GOT3 (cell line): ENCODE measurements at places on chromosomes 11 and 22.

DNA sequence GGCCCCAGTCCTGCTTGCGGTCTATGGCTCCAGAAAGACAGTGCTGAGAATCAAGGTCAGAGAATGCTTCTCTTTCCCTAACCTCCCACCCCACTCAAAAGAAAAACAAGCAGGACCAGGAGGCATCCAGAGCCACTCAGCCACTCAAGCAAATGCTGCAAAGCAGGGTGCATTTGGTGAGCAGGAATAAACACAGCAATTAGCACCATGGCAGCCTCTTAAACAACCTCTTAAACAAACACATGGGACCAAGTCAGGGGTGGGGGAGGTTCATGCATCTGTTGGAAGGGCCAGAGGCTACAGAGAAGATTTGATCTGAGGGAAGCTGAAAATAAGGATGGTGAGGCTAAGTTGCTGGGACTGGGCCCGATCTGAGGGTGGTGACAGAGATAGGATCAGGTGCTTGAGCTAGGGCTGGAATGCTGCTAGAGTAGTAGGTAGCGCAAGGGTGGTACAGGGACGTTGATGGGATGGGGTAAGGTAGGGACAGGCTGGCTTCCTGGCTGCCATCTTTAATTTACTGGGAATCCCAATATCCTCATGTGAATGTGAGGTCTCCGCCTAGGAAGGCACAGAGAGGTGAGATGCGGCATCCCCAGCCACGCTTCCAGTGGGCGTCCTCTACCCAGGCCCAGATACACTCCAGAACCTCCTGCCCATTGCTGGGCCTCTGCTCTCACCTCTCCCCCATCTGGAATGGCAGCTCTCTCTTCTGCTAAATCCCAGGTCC, 26.6 kb upstream of the LMO1 start:
- DNase-seq: no peak

DNA sequence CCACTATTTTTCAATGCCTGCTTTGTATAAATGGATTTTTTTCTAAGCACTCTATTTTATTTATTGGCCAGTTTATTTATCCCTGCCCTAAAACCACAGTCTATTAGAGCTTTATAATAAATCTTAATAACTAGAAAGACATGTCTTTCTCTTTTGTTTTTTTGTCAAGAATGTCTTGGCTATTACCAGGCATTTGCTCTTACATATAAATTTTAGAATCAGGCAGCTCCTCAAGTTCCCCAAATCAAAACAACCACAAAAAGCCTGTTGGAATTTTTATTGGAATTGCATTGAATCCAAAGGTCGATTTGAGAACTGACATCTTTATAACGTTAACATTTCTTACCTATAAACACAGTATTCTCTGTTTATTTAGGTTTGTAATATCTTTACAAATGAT, 85.8 kb upstream of the SC5D start:
- no peak for DNase-seq

- no peak for DNase-seq
Observed at GRCh38 chr22:19126309-19127273, 4.4 kb upstream of the DGCR2 start.

- no peak for DNase-seq
Observed at GRCh38 chr11:119745112-119745511, 16.1 kb upstream of the NECTIN1 start.

- DNase-seq: no peak
Observed at GRCh38 chr11:47617417-47617809, 23.2 kb upstream of the C1QTNF4 start.

DNA sequence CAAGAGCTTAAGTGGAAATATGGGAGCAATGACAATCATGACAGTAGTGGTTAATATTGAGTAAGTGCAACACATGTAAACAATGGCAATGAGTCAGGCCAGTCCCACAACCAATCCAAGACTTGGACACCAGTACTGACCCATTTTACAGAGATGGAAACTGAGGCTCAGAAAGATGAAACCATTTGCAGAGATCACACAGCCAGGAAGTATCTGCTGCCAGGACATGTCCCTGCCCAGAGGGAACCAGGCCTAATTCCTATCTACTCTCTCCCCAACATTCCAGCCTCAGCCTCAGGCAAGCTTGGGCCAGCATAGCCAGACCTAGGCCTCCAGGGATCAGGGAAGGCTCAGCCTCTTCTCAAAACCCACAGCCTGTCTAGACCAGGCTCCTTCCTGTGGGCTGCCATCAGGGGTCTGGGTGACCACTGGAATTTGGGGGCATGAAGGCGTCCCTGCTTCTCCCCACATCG, 395.1 kb downstream of the MN1 start:
- no peak for DNase-seq

GRCh38 chr11:94880216-94880615, 93.1 kb downstream of the CWC15 start:
- DNase-seq: no peak

- peak; percentile 9 for DNase-seq
Observed at GRCh38 chr22:22061085-22062077, 78.8 kb upstream of the TOP3B start.

DNA sequence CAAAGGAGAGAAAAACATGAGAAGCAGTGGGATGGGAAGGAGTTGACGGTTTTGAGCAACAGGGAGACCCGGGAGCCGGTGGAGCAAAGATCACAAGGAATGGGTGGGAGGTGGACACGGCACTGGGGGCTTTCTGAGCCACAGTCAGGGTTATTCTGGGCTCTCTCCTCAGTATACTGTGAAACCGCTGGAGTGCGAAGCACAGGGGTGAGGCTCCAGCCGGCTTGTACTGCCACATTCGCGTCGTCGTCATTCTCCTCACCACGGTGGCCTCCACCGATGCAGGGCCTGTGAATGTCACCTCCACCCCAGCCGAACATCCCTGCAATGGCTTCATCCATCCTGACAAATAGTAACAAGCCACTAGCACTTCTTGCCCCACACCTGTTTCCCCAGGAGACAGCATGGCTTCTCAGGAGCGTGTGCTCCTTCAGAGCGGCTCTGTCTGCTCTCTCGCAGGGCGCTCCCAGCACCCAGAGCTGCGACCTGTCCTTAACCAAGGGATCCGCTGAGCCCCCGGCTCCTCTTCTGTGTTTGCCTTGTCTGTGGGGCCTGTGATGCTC, 1165.3 kb downstream of the TBC1D22A start:
- DNase-seq: no peak

DNA sequence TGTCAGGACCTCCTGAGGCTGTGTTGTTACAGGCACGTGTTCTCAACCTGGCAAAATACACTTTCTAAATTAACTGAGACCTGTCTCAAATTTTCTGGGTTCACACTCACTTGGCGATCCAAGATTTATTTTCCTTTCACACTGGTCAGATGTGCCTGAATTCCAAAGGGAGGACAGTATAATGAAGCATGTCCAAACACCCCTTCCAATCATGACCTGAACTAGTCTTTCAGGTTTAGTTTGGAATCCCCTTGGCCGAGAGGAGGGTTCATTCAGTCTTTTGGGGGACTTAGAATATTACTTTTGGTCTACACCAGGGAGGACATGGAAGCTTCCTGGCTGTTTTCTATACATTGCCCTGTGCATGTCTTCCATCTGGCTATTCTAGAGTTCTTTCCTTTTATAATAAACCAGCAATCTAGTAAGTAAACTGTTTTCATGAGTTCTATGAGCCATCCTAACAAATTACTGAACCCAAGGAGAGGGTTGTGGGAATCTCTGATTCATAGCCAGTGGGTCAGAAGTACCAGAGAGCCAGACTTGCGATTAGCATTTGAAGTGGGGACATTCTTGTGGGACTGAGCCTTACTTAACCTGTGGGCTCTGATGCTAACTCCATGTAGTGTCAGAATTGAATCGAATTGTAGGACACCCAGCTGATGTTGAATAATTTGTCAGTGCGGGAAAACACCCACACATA, 14.8 kb upstream of the TMEM216 start:
- no peak for DNase-seq

- no peak for DNase-seq
Observed at GRCh38 chr22:20392983-20393704, 807 bp upstream of the ZNF74 start.

DNA sequence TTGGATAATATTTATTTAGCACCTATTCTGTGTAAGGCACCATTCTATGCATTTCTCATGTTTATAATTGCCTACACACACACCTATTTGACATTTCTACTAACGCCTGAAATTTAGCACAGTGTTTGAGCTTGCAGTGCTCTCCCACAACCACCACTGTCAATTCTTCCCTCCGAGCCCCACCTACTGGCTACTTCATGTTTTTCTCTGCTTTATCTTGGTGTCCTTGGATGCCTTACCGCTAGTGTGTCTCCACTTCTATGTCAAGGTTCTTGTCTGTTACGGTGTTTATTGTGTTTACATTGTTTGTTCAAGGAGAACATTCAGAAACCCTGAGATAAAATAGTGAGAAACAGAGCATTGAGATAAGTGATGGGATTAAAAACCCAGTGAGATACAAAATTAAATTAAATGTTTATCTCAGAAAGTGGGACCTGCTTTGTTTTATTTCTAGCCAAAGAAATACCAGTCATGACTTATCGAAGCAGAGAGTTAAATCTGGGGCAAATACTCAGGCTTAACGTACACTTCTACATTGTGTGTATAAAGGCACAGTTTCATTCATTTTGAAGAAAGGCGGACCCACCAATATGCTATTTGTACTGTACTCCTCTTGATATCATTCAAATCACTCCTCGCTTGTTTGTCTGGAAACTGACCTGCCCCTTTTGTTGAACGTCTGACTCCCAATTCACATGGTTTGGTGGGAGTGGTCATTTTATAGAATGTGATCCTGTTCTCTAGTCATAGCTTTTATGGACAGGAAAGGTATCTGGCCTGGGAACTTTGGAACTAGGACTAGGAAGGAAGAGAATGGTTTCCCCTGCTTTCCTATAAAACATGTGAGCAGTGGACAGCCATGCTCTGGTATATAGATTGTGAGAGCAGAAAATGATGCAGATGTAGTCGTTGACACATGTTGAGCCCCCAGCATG, 39.2 kb upstream of the SLC36A4 start:
- no peak for DNase-seq

GRCh38 chr22:35721960-35722359, 4.3 kb downstream of the APOL5 start:
- DNase-seq: no peak

GRCh38 chr22:36587289-36588154, 58.6 kb upstream of the EIF3D start:
- no peak for DNase-seq

- no peak for DNase-seq
Observed at GRCh38 chr22:42313804-42314581, 43.5 kb upstream of the TCF20 start.

GRCh38 chr22:32665676-32666075, 135.8 kb upstream of the TIMP3 start:
- DNase-seq: no peak

DNA sequence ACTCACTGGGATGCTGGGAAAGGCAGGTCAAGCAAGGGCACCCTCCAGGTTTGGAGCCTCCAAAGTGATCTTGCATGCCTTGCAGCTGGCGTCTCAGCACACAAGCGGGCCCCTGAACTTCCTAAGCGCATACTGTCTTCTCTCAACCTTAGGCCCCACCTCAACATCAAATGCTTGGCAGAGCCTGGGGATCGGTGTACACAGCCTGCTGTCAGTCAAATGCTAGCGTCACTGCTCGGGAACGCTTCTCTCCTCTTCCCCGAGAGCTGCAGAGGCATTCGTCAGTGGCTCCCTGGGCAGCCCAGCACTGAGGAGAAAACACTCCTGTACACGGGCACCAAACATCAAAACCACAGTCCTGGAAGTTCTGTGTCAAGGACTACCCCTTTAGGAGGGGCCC, 124.9 kb downstream of the C11orf58 start:
- no peak for DNase-seq

GRCh38 chr11:111391328-111392124, 12.5 kb upstream of the POU2AF1 start:
- no peak for DNase-seq

- DNase-seq: no peak
Observed at GRCh38 chr11:111886844-111887243, 7.5 kb downstream of the CFAP68 start.

- no peak for DNase-seq
Observed at GRCh38 chr22:35631597-35631996, 14.5 kb upstream of the MB start.

DNA sequence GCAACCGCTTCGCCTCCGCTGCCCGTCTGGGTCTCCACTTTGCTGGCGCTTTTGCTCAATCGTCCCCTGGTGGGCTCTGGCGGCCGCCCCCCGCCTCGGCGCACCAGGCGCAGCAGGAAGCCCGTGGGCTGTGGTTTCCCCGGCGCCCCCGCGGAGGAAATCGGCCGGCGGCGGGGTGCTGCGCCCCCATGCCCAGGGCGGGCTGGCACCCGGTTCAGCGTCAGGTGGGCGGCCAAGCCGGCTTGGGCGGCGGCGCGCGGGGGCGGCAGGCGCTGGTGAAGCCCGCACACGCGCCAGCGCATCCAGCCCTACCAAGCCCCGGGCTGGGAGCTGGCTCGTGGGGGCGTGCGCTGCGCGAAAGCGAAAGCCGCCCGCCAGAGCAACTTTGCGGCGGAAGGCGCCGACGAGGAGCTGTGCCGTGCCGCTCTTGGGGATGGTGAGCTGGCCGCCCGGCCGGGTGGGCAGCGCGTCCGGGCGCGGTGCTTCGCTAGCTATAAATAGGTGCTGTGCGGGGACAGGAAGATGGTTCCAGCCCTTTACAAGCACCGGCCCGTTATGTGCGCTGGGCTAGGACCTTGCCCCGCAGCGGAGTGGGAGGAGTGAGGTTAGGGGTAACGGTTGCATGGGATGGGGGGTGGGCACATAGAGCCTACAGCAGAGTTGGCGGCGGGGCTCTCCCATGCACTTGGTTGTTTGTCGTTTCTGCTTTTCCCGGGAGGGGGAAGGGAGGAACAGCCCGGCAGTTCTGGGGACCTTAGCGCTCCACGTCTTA, 25.0 kb upstream of the SUSD2 start:
- DNase-seq: no peak

DNA sequence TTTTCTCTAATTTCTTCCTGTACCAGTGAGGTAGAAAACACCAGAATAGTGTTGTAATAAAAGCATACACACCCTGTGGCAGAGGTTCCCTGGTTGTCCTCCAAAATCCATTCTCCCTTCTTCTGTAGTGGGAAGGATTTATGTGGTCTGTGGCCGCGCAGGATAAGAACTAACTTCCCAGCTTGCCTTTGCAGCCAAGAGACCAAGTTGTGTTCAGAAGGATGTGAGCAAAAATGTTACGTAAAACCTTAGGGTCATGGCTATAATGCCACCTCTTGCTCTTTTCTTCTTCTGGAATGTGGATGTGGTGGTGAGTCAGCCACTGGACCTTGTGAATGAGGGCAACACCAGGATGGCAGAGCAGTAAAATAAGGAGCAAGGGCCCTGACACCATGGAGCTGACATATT, 28.4 kb downstream of the CCDC90B start:
- no peak for DNase-seq

DNA sequence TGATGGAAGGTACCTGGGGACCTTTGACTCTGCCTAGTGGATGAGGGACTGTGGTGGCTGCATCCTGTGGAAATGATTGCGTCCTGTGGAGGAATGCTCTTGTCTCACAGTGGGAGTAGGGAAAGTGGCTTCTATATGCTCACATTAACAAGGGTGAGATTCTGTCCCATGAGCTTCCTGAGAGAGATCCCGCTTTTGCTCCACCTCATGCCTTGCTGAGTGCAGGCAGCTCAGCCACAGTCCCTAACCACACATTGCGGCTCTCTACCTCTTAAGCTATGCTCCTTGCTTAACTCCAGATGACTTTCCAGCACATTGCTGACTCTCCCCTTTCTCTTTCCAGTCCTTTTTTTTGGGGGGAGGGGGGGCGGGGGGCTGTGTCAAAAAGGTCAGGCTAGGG, 45.0 kb downstream of the TEAD1 start:
- DNase-seq: no peak

- no peak for DNase-seq
Observed at GRCh38 chr11:64089027-64089360, 53.3 kb downstream of the FLRT1 start.
